ENCODE measurements at places on chromosomes 5 and 9. TPM values are rescaled to one million over a fixed set of nuclear protein-coding genes. Genes with fewer than 3 reads are reported as not detected.

- DNase-seq, result no peak
Observed at GRCh38 chr5:10828241-10828640, 67.2 kb upstream of the DAP start.

The TMEM252 gene
- total RNA-seq, result not detected

GRCh38 chr5:103474677-103475076 is 87.9 kb downstream of the NUDT12 start:
- DNase-seq, result no peak

The PPIC gene
- total RNA-seq, result 42.9 TPM

The PCDHGA12 gene
- 5.1 TPM for total RNA-seq

DNA sequence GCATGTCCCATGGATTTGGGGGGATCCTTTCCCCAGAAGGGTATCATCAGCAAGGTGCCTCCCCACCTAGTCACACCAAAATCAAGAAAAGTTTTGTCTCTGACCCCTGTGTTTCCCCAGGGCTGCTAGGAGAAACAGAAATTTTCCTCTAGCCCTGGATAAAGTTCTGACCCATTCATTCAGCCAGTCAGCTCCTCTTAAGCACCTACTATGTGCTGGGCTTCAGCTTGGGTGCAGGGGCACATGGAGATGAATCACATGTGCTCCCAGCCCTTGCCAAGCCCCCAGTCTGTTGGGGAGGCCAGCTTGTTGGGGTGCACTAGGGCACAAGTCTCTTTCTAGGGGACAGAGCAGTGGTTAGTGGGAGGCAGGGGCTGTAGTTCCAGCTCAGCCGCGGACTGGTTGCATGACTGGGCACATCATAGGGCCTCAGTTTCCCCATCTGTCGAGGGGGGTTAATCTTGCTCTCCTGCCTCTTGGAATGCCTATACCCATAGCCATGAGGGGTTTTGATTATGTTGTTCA is 3.9 kb downstream of the DAB2IP start:
- no peak for DNase-seq

The BARX1 gene
- 15.2 TPM for total RNA-seq

The COL27A1 gene
- total RNA-seq, result 21.6 TPM

The IL31RA gene
- 4.1 TPM for total RNA-seq

GRCh38 chr5:2139478-2139877 is 256.8 kb upstream of the IRX4 start:
- no peak for DNase-seq

The TNFSF8 gene
- total RNA-seq, result 1.2 TPM

GRCh38 chr5:116534964-116535651 is 39.5 kb downstream of the SEMA6A start:
- DNase-seq, result no peak

DNA sequence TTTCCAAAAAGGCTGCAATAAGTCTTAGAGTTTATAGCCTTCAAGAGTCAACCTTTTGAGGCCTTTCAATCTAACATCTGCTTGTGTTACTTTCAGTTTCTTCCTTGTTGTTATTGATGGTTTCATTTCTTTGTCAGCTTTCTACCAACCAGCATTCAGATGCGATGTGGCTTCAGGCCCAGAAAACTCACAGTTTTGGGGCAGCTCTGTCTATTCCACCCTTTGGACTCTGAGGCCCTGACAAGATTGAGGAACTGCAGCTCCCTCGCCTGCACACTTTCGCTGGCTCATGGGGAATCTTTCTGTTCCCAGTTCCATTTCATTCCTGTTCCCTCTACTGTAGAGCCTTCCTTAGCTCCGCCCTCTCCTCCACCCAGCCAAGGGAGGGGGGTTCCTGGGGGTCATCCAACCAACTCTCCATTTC is 13.3 kb upstream of the WHRN start:
- no peak for DNase-seq

DNA sequence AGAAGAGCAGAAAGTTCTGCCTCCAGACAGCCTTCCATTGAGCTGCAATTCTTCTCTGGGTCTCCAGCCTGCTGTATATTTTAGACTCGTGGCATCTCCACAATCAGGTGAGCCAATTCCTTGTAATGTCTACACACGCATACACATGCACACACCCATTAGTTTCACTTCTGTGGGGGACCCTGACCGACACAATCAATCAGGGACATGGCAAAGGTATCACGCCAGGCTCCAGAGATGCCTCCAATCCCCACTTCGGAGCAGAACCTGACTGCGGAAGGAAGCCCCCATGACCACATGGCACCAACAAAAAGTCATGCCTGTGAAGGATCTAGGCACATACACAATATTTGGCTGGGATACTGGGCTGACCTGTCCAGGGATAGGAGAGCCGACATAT is 21.4 kb downstream of the SEMA4D start:
- DNase-seq, result no peak

DNA sequence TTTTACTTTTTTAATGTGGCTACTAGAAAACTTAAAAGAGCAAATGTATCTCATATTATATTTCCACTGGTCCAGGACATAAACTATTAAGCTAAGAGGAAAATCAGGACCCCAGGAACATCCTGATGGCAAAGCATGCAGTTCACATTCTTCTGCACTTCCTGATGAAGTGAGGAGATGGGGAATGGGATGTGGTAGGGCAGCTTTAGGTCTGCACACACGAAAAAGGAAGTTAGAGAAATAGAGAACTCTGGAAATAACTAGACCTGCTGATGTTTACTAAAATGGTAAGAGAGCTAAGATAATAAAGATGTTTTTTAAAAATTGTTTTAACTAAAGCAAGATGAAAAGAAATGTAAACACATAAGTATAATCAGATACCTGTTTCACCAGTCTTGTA is 39.7 kb upstream of the NIPBL start:
- no peak for DNase-seq

- DNase-seq, result no peak
Observed at GRCh38 chr9:124271660-124272059, 13.9 kb downstream of the NEK6 start.

The OCLN gene
- 8.0 TPM for total RNA-seq

The TMEM232 gene
- total RNA-seq, result 3.8 TPM

Measured in tongue (tissue), 3 donors.